ENCODE measurements at places on chromosomes 6 and 20.

- DNase-seq, result no peak
These were observed 18.9 kb upstream of the HLA-DOA start for GRCh38 chr6:33028220-33028849.

DNA sequence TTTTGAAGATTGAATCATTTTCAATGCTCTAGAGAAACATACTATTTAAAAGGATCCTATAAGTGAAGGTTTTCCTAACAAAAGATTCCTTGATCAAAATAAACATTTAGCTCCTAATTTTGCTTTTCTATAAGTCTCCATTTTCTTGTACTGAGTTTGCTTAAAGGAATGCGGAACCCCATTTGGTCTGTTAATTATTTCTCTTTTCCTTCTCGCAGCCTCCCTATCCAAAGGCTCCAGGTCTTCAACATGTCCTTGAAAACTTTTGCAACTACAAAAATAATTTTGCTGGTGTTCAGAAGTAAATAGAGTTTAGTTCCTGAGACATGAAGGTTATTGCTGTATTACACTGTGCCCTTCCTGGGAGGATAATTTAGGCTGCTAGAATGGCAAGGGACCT, 8.3 kb upstream of the NPEPL1 start:
- DNase-seq, result no peak

DNA sequence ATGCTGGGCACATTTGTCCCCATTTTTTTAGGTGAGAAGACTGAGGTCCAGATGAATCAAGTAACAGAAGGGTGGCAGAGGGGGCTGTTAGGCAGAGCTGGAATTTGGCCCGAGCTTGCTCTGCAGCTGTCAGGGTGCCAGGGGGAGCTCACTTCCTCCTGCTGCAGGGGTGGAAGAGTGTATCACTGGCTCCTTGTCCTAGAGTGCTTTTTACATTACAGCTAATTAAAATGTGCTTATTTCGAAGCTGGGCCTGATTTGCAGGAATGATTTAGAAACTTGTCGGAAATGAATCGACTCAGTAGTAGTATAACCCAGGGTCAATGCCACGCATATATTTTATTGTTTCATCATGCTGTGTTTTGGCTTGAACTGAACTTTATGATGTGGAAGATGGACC, 11.1 kb downstream of the TOX2 start:
- no peak for DNase-seq

- DNase-seq, result no peak
These were observed 45.4 kb downstream of the MYB start for GRCh38 chr6:135226537-135226936.

- DNase-seq, result no peak
These were observed 242.3 kb upstream of the SUPT3H start for GRCh38 chr6:45619994-45620471.

DNA sequence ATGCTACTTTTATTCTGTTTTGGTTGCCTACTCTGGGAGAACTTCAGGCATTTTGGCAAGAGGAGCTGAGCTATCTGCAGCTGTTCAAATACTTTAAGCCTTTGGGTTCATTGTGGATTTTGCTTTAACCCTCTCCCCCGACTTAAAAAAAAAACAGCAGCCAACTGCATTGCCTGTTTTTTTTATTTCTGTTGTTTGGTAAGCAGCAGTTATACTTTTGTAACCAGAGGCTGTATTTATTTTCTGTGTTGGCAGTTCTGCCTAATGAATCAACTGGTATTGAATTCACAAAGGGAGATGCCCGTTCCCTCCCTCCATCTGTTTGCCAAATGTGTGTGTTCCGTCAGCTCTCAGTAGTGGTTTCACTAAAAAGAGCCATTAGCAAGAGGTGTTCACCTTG, 484.0 kb downstream of the UTRN start:
- peak; percentile 98 for DNase-seq

DNA sequence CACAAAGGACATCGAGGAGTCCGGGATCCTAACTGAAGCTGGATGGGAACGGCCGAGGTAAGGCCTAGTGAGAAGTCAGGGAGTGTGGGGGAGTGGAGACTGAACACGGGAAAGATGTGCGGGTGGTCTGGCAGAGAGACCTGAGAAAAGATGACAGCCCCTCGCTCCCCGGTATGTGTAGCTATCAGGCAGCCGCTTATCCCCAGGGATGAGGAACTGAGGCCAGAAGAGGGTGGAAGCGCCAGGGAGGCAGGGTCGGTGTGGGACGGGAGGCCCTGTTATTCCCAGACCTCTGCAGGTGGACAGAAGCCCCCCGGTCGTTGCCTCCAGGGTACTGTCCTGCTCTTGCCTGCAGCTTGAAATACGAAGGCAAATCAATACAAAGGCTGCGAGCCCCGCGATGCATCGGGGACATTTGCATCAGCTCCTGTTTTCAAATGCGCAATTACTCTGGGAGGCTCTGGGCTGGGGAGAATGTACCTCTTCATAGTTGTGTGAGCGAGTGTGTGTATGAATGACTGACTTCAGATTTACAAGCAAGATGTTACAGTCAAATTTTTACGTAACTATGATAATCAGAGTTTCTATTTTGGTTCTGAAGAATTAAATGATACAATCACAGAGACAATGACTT, 221.3 kb downstream of the QKI start:
- no peak for DNase-seq

GRCh38 chr6:117265410-117266256, at the start of gene VGLL2:
TSS of gene VGLL2 (plus strand) at chr6:117265558. CDS start at chr6:117265764, 206 bp downstream.
- DNase-seq, result peak; percentile 80
